Cardiac septum (tissue), 1 donor: ENCODE measurements at places on chromosomes 7 and 10. TPM values are rescaled to one million over a fixed set of nuclear protein-coding genes. Genes with fewer than 3 reads are reported as not detected.

GRCh38 chr10:116796910-116797513 is 52.3 kb upstream of the ENO4 start:
- no peak for DNase-seq

The OPALIN gene
- total RNA-seq, result not detected

GRCh38 chr10:546451-546850 is 143.0 kb downstream of the DIP2C start:
- peak; percentile 27 for DNase-seq

The RBM33 gene
- 41.4 TPM for total RNA-seq

- no peak for DNase-seq
Measured at GRCh38 chr10:6278519-6279120, 75.9 kb downstream of the PFKFB3 start.

The TMEM130 gene
- 0.30 TPM for total RNA-seq

DNA sequence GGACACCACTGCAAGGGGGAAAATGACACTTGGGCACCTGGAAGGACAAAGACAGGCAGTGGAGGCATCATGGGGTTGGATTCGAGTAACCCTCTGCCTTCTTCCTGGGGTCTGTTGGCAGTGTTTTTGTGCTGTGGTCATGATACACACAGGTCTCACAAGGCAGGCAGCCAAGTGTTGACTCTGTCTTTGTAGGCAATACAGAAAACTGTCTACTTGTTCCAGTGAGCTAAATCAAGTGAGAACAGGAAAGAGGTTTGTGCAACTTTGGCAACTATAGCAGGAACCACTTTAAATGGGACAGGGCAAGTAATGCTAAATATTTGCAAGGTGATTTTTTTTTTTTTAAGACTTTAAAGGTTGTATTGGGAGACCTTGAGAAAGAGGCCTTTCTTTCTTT is 578.6 kb upstream of the GALNT17 start:
- DNase-seq, result no peak

DNA sequence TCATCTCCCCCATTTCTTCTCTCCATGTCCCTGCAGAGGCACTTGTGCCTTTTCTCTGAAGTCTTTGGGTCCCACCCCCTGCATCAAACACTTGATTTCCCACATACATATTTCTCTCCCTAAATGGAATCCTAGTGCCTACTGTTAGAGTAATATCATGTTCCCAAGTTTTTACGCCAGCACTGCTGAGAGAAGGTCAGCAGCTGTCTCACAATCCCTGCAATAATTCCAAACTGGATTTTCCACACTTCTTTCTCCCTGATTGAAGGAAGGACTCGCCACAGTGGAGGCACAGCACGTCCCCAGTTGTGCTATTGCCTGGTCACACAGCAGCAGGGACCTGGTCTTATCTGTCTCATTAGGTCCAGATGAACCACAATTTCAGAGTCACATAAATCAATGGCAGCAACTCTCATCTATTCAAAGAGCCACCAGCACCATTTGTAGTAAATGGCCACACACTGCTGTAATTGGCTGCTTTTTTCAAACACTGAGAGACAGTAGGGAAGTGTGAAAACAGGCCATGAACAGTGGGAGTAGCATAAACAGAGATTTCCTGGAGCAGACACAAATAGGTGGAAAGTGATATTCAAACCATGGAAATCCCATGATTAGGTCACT is 605.5 kb downstream of the XPNPEP1 start:
- DNase-seq, result no peak

The DYNC1I1 gene
- total RNA-seq, result 24.3 TPM

The GPR158 gene
- total RNA-seq, result 0.05 TPM

The PNLIPRP1 gene
- not detected for total RNA-seq

DNA sequence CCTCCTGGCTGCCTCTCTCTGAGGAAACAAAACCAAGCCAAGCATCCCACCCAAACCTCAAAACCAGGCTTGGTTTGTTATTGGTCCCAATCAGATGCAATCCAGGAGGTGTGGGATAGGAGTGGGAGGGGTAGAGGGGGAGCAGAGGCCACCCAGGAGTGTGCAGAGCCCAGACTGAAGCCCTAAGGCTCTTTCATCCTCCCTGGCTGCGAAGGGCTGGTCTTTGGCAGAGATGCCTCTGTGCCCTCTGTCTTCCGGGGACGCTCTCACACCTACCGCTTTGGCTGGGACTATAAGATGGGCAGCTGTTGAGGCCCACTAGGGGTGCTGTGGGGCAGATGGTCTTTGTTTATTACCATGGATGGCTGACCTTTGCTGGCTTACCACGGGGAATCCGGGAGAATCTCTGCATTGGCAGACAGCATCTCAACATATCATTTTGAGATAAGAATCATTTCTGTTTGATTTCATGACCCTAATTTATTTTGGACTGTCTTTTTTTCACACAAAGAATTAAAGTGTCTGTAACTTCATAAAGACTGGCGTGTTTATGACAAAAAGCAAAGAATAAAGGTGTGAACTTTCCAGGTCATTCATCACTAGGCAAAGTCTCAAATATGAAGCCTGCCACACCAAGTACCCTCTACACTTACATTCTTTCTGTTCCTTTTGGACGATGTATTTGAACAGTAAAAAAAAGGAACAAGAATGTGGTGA is 6.5 kb upstream of the DENND2A start:
- peak; percentile 72 for DNase-seq
